GM18507 (cell line): ENCODE measurements at places on chromosomes 13 and 19.
A peak's percentile ranks its signal among the peaks of the same experiment; 100 is the strongest.

GRCh38 chr19:4328243-4328990, 10.2 kb downstream of the STAP2 start:
- peak; percentile 95 for DNase-seq

GRCh38 chr13:59877933-59878332, 285.8 kb downstream of the DIAPH3 start:
- no peak for DNase-seq

DNA sequence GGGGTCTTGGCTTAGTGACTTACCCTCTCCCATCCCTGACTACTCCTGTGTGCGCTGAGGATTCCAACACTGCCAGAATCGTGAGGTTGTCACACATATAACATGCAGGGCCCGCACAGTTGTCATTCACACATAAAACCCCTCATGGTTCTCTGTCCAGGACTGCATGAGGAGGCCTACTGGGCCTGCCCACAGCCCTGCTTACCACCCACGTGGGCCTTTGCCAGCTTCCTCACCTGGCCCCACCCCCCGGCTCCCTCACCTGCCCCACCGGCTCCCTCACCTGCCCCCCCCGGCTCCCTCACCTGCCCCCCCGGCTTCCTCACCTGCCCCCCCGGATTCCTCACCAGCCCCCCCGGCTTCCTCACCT, 197.2 kb downstream of the TEX29 start:
- no peak for DNase-seq

DNA sequence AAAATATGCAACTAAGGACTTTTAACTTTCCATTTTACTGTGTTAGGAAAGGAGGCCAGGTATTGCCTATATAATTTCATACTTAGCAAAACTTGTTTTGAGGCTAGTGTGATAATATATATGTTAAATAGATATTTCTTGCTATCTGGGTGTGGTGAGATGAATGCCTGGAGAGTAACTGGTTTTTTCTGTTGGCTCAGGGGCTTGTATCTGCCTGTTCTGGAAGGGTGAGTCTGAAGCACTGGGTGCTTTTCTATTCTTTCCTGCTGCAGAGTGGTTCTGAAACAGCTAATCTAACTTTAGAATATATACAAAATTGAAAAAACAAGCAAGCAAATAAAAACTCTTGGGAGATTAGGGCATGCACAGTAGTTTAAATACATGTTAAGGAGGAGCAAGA, 64.6 kb upstream of the MYCBP2 start:
- no peak for DNase-seq

- DNase-seq, result no peak
Measured at GRCh38 chr13:75251188-75251587, 230.8 kb downstream of the TBC1D4 start.

DNA sequence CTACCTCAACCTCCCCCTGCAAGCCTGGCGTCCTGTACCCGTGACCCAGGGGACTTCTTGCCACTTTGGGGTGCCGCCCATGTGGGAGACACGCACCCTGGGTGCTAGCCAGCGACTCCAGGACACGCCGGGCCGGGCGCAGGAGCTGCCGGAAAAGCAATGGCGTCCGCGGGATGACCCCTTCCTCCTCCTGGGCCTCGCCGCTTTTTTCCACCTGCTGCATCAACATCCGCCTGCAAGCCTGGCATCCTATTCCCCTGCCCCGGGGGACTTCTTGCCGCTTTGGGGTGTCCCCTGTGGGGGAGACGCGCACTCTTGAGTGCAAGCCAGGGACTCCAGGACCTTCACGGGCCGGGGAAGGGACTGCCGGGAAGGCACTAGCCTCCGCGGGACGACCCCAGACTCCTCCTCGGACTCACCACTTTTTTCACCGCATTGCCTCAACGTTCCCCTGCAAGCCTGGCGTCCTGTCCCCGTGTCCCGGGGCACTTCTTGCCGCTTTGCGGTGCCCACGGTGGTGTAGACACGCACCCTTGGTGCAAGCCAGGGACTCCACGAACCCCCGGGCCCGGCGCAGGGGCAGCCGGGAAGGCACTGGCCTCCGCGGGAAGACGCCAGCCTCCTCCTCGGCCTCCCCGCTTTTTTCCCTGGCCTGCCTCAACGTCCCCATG, 237.8 kb downstream of the TUBA3C start:
- DNase-seq, result no peak

GRCh38 chr13:77975358-77976042, 56.9 kb upstream of the EDNRB start:
- no peak for DNase-seq

DNA sequence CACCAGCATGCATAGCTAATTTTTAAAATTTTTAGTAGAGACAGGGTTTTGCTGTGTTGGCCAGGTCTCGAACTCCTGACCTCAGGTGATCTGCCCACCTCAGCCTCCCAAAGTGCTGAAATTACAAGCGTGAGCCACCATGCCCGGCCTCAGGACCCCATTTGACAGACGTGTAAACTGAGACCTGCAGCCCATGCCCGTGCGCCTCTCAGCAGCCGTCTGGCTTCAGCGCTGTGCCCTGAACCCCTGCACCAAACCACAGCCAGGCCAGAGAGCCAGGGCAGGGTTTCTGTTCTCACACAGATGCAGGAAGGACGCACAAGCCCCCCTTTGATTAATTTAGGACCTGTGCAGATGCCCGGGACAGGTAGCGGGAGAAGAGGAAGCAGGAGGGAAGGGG, 7.3 kb upstream of the FFAR1 start:
- DNase-seq, result no peak
